Fibroblast of the conjunctiva (primary cell): ENCODE measurements at places on chromosomes 7 and 10.

GRCh38 chr7:39811161-39811614 lies 138.9 kb upstream of the CDK13 start:
- no peak for DNase-seq

DNA sequence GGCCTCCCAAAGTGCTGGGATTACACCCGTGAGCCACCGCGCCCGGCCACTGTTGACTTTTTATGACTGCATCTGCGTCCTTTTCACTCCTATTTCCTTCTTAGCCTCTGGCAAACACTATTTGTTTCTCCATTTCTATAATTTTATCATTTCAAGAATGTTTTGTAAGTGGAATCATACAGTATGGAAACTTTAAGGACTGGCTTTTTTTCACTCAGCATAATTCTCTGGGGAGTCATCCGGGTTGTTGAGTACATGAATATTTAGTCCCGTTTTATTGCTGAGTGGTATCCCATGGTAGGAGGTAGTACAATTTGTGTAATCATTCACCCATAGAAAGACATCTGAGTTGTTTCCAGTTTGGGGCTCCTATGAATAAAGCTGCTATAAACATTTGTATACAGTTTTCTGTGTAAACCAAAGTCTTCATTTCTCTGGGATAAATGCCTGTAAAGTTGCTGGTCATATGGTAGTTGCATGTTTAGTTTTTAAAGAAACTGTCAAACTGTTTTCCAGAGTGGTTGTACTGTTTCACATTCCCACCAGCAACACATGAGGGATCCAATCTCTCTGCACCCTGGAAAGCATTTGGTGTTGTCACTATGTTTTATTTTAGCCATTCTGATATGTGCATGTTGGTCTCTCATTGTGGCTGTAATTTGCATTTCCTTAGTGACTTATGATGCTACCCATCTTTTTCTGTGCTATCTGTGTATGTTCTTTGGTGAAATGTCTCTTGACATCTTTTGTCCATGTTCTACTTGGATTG lies 139.6 kb upstream of the EEPD1 start:
- no peak for DNase-seq

DNA sequence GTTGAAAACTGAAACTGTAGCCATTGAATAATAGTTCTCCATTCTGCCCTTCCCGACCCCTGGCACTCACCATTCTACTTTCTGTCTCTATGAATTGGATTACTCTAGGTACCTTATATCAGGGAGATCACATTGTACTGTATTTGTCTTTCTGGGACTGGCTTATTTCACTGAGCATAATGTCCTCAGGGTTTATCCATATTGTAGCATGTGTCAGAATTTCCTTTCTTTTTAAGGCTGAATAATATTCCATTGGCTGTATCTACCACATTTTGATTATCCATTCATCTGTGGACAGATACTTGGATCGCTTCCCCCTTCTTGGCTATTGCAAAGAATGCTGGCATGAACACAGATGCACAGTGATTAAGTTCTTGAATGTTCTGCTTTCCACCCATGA lies 107.4 kb downstream of the CDH23 start:
- no peak for DNase-seq

GRCh38 chr10:67506757-67507091 lies 189.3 kb downstream of the CTNNA3 start:
- no peak for DNase-seq
